Activated CD4-positive, alpha-beta T cell treated with anti-CD3 and anti-CD28 coated beads for 36 hours (primary cell): ENCODE measurements at places on chromosomes 11 and 22. TPM values are rescaled to one million over a fixed set of nuclear protein-coding genes. Genes with fewer than 3 reads are reported as not detected.

Gene OR51I1
- not detected for total RNA-seq

Gene TRIM29
- total RNA-seq = not detected

Gene APOA1
- not detected for total RNA-seq

DNA sequence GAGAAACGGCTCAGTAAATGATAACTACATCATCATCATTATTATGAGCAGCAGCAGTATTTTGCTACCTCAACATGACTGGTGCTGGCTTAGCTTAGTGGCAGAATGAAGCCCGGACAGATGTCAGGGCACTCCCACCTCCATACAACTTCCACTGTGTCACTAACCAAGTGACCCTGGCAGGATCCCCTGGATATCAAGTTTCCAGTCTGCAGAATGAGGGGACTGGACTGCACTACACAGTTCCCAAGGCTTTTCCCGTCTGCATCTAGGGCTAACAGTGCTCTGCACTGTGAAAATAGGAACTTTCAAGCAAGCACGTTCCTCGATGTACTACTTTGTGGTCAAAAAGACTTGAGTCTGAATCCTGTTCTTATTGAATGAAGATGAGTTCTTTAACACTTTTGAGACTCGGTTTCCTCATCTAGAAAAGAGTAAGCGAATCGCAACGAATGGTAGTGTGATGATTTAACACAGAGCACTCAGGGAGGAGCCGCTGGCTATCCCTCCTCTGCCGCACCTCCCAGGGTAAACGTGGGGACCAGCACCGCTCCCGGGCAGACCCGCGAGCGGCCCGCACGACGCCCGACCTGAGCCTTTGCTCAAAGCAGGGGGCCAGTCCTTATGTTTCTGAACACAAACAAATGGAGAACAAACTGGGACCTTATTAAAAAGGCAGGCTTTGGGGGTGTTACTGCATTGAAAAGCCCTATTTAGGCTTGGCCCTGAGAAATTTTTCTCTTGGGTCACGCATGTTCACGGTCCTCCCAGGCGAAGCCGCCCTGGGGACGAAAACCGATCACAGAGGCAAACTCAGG lies 910 bp downstream of the CLTCL1 start:
- peak; percentile 16 for DNase-seq

- no peak for DNase-seq
These were observed 98.4 kb upstream of the OR9G4 start for GRCh38 chr11:56846631-56847576.
